ENCODE measurements at places on chromosomes 5 and 9.

- DNase-seq: no peak
These were observed 18.0 kb upstream of the GABBR2 start for GRCh38 chr9:98726735-98727134.

DNA sequence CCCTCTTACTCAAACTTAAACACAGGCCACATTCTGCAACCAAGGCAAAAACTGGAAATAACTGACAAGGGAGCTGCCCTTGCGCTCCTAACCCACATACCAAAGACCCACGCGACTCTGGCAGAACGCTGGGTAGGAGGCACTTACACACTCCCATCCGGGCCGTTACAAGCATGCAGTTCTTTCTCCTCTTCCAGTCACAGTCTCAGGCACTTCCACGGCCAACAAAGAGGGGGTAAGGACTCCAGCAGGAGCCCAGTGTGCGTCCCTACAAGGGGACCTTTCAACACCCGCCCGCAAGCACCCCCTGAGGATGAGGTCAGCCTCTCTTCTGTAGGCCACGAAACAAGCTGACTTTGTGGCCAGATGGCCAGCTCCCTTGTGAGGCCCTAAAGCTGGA, 57.4 kb downstream of the SERINC5 start:
- DNase-seq: no peak

GRCh38 chr5:45411971-45412612, 284.1 kb downstream of the HCN1 start:
- no peak for DNase-seq

GRCh38 chr5:117118499-117118898, 543.9 kb upstream of the SEMA6A start:
- DNase-seq: no peak

DNA sequence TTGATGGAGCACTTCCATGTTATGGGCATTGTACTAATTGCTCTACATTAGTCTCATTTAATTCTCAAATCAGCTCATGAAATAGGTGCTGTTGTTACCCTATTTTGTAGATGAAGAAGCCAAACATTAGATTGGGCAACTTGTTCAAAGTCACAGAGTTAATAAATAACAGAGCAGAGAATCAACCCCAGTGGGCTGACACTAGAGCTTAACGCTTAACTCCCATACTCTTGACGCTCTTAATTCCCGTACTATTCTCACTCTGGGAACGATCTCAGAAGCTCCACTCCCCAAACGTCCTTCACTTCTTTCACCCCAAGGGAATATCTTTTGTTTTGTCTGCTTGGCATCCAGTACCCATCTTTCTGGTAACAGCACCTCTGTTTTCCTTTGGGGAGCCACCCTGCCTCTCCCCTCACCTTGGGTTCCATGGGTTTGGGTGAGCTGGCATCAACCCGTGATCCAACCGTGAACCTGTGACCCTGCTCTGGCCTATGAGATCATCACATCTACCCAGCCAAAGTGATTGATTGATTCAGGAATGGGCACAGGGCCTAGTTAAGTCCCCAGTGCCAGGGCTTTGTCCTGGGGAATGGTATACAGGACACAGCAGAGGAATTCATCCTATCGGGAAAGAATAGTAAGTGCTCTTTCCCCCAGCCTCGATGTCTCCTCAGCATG, 169.2 kb downstream of the NR3C1 start:
- no peak for DNase-seq

- peak; percentile 1 for DNase-seq
These were observed 129.7 kb downstream of the CEMIP2 start for GRCh38 chr9:71638627-71639026.

DNA sequence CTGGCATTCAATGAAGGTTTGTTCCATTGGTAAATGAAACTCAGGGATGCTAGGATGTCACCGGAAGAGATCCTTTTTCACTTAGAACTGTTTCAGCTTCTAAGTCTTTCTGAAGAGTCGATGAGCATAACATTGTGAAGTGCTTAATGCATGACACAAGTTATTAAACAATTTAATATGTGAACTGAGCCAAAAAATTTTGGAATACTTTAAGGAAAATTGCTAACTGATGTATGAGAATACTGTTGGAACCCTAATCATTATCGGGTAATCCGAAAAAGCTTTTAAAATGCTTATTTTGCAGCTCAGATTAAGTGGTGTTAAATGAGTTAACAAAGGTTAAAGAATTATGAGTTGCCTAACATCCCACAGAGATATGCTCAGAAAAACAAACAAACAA, 34.9 kb downstream of the DMRT2 start:
- no peak for DNase-seq

DNA sequence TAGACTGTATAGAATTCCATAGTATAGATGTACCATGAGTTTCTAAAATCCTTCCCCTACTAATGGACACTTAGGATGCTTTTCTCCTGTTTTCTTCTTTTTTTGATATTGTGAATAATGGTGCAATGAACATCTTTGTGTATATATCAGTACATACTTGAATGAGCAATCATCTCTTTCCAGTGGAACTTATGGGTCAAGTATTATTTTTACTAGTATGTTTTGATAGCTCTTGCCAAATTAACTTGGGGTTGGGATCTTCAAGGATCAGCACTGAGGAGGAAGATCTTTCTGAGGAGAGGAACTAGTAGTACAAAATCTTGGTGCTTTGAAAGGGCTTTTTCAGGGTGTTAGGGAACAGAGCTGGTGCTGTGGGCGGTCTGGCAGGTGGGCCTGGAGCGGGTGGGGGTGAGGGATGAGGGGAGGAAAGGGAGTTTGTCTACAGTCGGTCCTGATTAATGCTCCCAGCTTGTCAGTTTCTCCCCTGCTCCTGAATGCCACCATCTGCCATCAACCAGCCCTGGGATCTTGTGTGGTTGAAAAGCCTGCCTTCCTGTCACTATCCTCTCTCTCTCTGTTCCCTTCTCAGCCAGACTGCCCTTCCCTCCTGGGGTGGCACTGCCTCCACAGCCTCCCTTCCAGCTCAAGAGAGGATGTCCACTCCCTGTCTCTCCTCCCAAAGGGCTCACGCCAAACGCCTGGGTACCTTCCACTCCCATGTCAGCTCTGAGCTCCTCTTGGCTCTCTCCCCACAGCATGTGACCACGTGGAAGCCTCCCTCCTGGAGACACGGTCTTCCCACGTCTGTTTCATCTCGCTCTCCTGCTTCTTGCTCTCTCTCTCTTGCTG, 185.9 kb downstream of the DAB2IP start:
- no peak for DNase-seq

DNA sequence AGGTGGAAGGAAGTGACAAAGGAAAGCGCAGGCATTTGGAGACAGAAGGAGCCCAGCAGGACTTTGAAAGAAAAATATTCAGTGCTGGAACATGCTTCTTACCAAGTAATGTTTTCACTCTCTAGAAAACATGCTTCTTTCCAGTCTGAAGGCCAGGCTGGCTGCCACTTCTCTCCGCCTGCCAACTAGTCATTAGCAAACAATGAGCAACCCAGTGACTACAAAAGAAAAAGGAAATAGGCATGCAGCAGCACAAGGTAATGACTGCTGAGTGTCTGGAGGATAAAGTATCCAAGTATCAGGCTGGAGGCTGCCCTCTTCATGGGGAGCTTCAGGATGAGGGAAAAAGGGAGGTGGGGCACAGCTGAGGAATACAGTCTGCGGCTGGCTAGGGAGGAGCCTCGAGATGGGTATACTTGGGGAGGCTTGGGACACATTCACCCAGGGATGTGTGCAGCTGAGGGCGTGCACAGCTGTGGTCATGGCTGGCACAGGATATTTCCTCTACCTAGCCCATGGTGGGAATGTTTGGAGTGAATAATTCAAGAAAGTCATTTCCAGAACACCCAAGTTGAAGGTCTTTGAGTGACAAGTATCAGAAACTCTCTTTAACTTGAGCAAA, 161.5 kb upstream of the KIF2A start:
- no peak for DNase-seq

DNA sequence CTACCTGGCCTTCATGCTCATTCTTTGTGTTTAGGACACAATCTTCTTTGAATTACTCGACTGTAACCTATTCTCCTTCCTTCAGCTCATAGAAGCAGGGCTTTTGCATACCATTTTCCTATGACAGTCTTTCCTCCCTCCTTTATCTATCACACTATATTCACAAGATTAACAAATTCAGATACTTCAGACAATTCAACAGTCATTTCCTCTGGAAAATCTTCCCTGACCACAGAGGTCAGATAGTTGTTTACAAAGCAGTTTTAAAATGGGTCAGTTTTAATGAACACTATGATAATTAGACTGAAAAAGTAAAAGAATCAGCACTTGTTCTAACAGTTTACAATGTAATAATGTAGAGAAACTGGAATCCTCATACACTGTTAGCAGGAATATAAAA, 4.3 kb downstream of the CAAP1 start:
- DNase-seq: no peak

All from activated CD8-positive, alpha-beta memory T cell treated with anti-CD3 and anti-CD28 coated beads for 4 hours (primary cell).